ENCODE measurements at places on chromosomes 2 and 18. TPM values are rescaled to one million over a fixed set of nuclear protein-coding genes. Genes with fewer than 3 reads are reported as not detected.

The APOB gene
- under 0.01 TPM for total RNA-seq

The PNO1 gene
- 10.5 TPM for total RNA-seq

The LOXHD1 gene
- not detected for total RNA-seq

The STK39 gene
- 20.9 TPM for total RNA-seq

The RPS27A gene
- 641 TPM for total RNA-seq

The RIT2 gene
- total RNA-seq = not detected

The SERPINB10 gene
- total RNA-seq = 0.29 TPM

The EVX2 gene
- under 0.01 TPM for total RNA-seq

The SKOR2 gene
- not detected for total RNA-seq

- DNase-seq = peak; percentile 65
Measured at GRCh38 chr2:47867205-47867604, 39.1 kb downstream of the FBXO11 start.

DNA sequence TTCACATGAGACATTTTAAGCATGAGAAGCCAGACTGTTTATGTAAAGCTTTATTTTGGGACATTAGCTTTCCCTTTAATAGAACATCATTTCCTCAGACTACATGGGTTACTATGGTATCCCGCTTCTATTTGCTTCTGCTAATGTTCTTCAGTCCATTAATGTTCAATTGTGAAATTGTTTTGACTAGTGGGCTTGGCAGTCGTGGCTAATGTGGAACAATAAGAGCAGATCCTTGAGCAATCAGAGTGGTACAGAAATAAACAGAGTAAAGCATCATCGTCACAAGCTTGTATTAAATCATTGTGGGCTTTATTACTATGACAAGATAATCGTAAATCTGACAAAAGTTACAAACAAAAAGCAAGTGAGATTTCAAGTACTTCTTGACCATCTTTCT lies 60.2 kb downstream of the PDE1A start:
- DNase-seq = no peak

DNA sequence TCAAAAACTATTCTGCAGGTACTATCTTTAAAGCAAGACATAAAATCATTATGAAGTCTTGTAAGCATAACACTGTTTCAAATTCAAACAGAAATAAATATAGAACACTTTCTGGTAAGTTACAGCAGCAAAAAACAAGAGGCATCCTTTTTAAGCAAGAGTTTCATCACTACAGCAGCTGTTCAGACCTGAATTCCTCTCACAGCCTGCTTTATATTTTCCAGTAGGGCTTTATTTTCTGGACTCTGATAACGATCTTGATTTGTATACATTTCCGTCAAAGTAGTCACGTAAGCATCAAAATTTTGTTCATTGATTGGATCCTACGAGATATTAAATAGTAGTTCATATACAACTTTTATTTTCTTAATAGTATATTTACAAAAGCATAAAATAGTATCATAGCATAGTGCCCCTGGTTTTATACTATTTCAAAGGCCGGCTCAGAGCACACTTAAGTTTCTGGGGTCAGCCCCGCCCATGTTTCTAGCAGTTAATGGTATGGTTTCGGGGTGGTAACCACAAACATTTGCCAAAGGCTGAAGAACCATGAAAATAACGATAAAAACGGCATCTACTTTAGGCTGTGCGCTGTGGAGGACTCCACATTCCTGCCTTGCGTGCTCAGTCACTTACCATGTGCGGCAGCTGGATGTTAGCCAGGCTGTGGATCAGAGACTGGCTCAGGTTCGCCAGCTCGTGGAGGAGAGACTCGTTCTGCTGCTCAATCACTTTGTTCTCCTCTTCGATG lies 47.5 kb upstream of the PXDN start:
- peak; percentile 83 for DNase-seq

- DNase-seq = no peak
Measured at GRCh38 chr2:230957756-230958391, 32.8 kb upstream of the GPR55 start.

DNA sequence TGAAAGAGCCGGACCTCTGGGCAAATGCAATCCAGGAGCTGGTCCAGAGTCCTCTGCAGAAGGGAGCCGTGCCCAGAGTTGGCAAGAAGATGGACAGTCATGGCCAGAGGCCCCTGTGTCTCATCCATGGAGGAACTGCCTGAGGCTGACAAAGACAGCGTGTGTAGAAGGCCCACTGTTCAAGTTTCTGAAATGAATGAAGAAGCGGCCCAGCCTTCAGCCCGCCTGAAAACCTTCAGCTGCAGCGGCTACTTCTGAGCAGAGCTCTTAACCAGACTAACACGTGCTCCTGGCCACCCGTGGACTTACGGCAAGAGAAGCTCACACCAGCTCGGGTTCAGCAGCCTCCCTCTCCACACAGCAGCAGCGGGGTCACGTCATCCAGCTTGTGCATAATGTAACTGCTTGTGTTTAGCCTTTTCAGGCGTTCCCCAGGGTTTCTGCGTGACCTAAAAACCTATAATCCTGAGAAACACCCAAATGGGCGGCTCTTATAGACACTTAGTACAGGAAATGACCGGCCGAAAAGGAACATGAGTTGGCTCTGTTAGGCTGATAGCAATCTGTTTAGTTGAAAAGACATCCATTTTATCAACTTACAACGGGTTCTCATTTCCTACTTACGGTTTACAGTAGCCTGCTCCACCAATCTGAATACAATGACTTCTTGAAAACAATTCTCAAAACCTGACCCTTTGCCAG lies at the start of gene FAM124B:
Gene FAM124B (minus strand): TSS at position 467 of the 702 bp plus-strand sequence. CDS start 339 bp downstream, at position 128.
- no peak for DNase-seq

- no peak for DNase-seq
Measured at GRCh38 chr2:98438190-98439133, 6.2 kb upstream of the INPP4A start.

DNA sequence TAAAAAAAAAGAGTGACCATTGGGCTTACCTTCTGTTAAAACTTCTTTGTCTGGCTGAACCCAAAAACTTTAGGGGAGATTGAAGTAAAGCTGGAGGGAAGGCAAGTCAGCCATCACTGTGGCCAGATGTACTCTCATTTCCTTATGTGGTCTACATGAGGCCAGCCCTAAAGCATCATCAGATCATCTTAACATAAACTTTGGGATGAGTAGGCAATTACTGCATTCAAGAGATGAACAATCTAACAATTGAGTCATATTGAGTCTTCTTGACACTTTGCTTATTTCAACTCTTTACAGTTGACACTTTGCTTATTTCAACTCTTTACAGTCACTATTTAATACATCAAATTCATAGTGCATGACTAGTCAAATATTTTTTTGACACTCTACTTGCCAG lies 155.6 kb downstream of the QPCT start:
- no peak for DNase-seq

- DNase-seq = peak; percentile 92
Measured at GRCh38 chr2:199382091-199382490, 75.6 kb downstream of the SATB2 start.

GRCh38 chr18:48065601-48065995 lies 135.1 kb upstream of the SMAD2 start:
- DNase-seq = no peak

GRCh38 chr2:165471349-165471950 lies 2.0 kb downstream of the CSRNP3 start:
- DNase-seq = no peak

GRCh38 chr2:30361751-30362394 lies 85.2 kb upstream of the LCLAT1 start:
- DNase-seq = no peak

DNA sequence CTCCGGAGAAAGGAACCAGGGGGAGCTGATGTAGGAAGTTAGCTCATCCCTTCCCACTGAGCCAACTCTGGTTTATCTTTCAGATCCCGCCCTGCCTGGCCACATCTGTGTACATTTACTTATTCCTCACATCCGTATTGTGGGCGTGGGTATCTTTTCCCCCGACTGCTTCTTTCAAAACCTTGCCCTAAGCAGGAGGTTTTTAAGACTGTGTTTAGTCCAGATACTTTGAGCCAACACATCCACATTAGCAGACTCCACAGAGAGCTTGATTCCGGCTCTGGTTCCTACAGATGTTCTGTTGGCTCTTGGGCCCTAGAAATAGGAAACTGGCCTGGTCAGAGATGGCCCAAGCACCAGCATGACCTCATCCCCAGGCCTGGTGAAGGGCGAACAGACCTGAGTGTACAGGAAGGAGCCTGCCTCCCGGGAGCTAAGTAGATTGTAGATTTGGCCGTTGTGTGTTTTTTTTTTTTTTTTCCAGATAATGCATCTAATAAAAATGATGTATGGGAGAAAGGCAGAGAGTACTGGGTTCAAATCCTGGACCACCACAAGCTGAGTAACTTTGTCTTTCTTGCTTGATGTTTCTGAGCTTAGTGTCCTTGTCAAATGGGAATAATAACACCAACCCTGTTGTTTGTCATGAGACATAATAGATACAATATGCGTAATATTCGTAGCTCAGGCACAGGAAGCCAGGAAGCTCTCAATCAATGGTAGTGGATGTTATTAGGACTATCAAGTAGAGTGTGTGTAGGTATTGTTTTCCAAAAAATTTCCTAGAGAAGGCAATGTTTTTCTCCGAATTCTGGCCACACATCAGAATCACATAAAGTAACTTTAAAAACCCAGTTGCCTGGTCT lies 92.3 kb downstream of the PRKCE start:
- peak; percentile 83 for DNase-seq

GRCh38 chr2:143258126-143258892 lies 129.1 kb downstream of the ARHGAP15 start:
- no peak for DNase-seq

- no peak for DNase-seq
Measured at GRCh38 chr2:145018502-145018901, 498.6 kb upstream of the ZEB2 start.

DNA sequence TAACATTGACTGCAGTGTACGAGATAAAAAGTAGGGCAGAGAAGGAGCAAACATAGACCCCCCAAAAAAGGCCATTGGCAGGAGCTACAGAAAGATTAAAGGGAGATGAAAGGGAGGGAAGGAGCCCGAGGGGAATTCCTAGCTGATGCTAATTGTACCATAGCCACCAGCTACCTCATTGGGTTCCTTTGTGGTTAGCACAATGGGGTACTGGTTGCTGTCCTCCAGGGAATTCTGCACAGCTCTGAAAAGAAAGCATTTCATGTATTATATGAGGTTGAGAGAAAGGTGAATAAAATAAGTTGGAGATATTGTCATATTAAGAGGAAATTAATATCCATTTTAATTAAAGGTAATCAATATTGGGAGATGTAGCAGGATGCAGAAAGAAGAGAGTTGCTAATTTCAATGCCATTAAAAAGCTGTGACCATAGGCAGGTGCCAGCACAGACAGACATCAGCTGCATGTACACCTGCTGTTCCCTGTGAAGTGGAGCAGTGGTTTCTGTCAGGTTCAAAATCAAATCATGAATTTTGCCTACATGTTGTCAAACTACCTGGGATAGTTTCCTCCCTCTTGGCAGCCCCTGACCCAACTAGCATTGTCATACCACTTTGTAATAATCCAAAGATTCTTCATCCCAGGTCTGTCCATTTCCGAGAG lies 185.4 kb upstream of the DLGAP1 start:
- DNase-seq = no peak

- peak; percentile 27 for DNase-seq
Measured at GRCh38 chr2:226137201-226137811, 662.3 kb downstream of the IRS1 start.

DNA sequence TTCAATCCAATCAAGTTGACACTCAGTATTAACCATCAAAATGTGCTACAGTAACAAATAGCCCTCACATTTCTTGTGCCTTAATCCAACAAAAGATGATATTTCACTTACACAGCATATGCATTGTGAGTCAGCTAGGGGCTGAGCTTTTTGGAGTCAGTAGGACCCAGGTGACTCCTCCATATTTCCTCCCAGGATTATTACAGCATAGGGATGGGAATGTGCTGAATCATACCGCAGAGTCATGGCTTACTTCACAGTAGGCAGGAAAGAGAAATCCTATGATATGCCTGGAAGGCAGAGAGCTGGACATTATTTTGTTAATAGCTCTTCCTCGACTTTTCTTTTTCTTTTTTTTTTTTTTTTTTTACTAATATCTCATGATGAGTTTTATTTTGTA lies 153.3 kb downstream of the TMEM182 start:
- DNase-seq = peak; percentile 87

- DNase-seq = no peak
Measured at GRCh38 chr18:33987206-33987605, 237.5 kb downstream of the NOL4 start.

DNA sequence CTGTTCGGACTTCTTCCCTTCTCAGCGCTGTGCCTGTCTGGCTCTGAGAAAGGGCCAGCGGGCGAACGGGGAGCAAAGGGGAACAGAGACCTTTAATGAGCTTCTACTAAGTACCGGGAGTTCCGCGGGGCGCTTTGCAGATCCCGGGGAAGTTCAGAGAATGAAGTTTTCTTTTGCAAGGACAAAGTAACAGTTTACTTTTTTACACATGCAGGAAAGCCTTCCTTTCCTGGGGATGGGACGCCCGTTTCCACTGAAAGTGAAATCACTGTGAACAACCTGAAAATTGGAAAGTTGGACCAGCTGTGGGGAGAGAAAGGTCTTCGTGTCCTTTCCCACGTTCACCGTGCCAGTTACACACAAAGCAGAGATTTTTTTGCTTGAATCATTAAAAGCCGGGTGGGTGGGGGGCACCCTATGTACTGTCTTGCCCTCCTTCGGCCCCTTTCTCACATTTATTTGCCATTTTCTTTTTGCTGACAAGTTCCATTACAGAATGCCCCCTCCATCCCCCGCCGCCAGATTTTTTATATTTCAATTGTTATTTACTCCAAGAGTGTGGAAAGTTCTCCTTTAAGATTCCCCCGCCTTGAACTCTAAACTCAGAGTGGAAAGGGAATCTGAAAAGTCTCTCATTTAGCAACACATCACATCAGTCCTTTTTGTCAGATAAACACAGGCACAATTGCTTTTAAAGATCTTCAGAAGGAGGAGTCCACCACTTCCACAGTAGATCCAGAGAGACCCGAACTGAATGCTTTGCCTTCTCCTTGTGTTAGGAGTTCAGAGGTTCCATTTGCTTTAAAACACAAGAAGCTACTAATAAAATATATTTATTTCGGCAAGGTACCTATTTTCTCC lies 1.1 kb upstream of the FN1 start:
- peak; percentile 86 for DNase-seq

GRCh38 chr18:36775396-36775795 lies 53.4 kb downstream of the TPGS2 start:
- DNase-seq = no peak

Measured in osteoblast (primary cell).